Stimulated activated CD4-positive, alpha-beta T cell treated with anti-CD3 and anti-CD28 coated beads, Interleukin-4, amount 100 ng/mL, for 1 hour (primary cell): ENCODE measurements at places on chromosomes 7 and 10.

- no peak for DNase-seq
Observed at GRCh38 chr7:94364816-94365215, 29.9 kb upstream of the COL1A2 start.

DNA sequence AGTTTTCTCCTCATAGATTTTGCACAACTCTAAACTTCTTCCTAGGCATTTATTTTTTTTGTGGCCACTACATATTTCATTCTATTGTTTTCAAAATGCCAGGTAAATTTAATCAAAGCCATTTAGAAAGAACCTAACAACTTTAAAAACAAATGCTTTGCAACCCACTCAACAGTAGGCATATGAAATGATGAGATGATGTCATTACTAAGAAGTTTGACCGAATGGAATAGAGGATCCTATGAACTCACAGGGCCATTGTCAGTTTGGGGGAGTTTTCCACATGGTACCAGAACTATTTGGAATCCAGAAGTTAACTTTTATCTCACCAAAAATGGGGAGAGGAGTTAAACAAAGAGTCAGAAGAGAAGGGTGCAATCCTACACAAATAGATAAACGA is 100.7 kb upstream of the INHBA start:
- DNase-seq, result no peak

DNA sequence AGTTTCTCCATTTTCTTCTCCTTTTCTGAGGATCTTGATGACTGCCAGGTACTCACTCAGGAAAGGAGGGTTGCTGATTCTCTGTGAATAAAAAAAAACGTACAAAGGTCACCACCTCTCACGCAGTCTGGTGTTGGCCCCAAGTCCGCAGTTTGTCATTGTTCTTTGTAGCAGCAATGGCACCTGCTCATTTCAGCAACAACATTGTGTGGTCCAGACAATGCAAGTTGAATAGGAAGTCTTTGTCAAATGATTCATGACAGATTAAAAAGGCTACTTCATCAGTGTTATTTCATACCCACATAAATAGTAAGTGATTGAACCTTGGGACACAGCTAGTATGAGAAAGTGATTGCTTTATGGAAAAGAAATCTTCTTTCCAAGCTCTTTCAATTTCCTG is 653.5 kb upstream of the MGMT start:
- DNase-seq, result no peak

DNA sequence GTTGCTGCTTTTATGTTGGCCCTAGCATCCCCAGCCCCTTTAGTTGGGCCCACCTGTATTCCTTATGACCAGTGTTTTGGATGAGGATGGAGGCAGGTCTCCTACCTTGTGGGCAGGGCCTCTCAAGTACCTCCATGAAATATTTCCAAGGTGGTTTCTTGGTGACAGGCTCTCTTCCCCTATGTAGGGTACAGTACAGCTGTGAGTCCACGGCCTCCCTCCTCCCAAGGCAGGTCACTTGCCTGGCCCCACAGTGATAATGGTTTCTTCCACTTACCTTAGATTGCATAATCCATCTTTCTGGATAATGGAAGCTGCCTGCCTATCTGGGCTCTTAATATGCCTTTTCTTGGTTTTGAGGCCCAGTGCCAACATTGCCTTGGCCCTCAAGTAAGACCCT is 110.4 kb downstream of the NT5C2 start:
- no peak for DNase-seq

- no peak for DNase-seq
Observed at GRCh38 chr10:116783011-116783655, 40.8 kb upstream of the HSPA12A start.
